ENCODE measurements at places on chromosomes 2 and 18. TPM values are rescaled to one million over a fixed set of nuclear protein-coding genes. Genes with fewer than 3 reads are reported as not detected.

Gene CCDC138
- 6.5 TPM for total RNA-seq

Gene EVX2
- total RNA-seq = not detected

Gene ATP9B
- 25.9 TPM for total RNA-seq

Gene YPEL5
- total RNA-seq = 73.7 TPM

Gene AGXT
- not detected for total RNA-seq

DNA sequence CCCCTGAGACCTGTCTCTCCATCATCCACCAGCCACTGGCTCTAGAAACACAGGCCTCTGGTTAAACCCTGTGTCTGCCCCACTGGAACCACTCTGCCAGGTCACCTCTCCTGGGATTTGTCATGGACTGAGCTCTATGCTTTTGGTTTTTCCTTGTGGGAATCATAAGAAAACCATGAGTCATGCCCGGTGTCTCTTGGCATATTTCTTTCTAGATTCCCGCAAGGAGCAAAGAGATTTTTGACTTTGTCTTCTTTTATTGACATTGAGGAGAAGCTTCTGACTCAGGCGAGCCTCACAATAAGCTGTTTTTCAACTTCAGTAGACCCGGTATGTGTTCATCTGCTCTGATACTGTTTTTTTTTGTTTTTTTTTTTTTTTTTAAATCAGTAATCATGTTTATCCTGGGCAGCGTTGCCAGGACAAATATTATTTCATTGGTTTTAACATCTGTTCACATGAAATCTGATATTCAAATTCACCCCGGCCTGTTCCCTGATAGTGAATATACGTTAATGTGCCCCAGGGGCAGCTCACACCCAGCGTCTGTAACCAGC is 207.1 kb downstream of the ACKR3 start:
- DNase-seq = no peak

DNA sequence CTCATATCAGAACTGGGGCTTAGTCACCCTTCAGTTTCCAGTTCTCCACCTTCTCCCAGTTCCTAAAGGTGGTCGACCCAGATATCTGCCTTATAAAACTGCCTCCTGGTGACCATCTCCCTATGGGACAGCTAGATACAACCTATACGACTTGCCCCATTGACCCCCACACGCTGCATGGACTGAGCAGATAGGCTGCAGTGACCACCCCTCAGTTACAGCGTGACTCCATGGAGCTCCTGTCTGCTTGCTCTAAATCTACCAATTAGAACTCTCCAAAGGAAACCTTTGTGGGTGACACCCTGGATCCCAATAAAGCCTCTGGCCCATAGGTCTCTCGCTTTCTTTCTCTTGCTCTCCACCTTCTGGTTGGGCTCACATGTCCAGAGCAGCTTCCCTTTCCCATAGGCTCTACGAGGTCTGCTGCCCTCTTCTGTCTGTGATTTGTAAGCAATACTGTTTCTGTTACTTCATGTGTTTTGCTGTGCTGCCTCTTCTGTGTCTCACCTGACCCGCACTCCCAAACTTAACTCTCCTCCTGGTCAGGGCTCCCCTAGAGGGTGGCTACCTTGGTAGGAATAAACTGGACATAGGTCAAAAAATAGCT is 971.3 kb upstream of the FAM98A start:
- DNase-seq = no peak

DNA sequence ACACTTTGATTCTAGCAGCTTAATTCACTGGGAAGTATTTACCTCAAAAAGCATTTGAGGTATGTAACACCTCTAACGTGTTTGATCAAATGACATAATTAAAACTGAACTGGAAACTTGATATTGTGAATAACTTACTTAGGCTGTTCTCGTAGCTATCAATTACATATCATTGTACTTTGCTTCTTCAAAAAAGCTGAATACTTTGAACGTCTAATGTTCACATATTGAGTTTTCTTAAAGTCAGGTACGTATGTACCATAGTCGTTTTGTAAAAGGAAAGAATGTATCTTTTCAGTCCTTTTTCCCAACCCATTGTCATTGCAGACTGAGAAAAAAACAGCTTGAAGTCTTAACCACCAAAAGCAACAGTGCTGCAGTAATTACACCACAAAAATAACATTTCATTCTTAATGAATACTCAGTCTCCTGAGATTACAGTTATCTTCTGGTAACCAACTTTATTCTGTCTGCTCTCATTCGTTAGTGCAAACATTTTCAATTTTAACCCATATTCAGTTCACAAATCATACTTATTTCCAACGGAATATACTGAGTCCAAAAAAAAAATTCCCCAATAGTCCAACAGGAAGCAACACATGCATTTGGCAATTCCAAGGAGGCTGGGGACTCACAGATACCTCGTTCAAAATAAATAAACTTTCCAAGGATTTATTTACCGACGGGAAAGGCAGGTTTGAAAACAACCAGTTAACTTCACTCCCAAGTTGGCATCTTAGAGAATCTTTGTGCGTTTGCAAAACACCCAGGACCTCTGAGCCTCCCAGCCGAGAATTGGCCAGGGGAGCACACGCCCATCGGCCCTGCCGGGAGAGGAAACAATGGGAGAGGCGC is 1.1 kb downstream of the CHN1 start:
- no peak for DNase-seq

- no peak for DNase-seq
Measured at GRCh38 chr2:57806449-57806968, 240.1 kb upstream of the VRK2 start.

- DNase-seq = no peak
Measured at GRCh38 chr2:98538280-98539041, 69.9 kb downstream of the COA5 start.

DNA sequence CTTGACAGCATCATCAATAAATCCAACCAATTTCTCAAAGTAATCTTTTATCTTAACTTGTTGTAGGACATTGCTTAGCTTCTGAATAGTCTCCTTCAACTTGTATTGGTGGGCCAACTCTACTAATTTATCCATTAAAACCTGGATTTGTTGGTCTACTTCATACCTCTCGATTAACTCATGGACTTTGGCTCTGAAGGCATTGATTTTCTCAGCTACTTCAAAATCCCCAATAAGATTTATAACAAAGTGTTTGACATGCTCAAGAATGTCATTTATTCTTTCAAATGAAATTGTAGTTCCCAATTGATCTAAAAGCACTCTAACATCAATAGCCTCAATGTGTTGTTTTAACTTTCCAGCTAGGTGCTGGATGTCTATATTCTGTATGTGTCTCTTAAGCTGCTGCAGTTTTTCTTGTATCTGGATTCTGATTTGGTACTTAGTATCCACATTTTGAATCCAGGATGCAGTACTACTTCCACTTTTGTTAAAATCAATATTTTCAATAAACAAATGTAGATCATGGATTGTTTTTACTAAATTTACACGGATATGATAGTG is 34.1 kb downstream of the APOB start:
- no peak for DNase-seq
